ENCODE measurements at places on chromosomes 3 and 15.

DNA sequence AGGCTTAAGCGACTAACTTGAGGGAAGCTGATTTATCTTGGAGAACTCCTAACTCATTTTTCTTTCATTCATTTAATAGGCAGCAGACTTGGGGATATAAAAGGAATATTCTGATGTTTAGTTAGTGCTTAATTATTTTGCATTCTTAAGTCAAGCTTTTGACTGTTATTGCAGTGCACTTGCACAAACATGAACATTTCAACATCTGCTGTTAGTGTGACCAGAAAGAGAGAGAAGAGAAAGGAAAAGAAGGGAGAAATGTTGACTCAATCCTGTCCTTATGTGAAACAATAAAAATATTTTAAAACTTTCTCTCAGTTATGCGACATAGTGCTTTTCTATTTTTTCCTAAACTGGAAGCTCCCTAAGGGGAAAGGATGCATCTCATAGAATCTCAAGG lies 507.8 kb downstream of the LPP start:
- DNase-seq = no peak

DNA sequence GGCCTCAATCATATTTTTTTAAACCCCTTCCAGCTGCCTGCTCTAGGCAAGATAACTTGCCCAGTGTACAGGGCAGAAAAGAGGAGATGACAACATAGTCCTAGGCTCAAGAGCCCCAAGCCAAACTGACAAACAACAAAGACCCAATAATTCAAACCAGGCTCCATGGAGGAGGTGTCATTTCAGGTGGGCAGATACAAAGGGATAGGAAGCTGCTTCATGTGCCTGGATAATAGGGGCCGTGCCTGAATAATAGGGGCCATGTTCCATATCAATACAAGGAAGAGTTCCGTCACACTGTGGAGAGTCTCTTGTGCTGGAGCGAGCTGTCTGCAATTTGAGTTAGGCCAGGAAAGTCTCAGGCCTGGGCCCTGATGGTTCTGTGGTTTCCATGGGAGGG lies 35.4 kb upstream of the TRIM71 start:
- no peak for DNase-seq

DNA sequence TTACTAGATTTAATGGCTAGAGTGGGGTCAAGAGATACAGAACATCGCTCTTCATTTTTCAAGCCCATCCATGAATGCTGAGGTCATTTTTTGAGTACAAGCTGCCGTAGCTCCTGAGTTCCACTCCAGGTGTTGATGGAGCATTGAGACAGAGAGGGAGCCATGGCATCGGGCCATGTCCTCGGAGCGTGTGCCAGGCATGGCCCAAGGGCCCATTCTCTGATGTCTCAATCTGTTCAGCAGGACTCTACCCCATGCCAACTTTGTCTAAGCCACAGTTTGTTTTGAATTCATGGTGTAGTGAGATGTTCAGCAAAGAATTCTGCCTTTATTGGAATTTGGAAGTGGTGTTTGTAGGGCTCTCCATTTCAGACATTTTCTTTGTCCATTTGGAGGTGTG lies 110.5 kb upstream of the ADAMTS9 start:
- no peak for DNase-seq

GRCh38 chr15:29756358-29757267 lies 65.7 kb downstream of the TJP1 start:
- no peak for DNase-seq

GRCh38 chr3:71050538-71051258 lies 532.8 kb downstream of the FOXP1 start:
- DNase-seq = no peak

- DNase-seq = no peak
Observed at GRCh38 chr3:190339130-190339529, 16.9 kb upstream of the CLDN1 start.

GRCh38 chr15:78991879-78992278 lies 47.0 kb upstream of the CTSH start:
- no peak for DNase-seq

DNA sequence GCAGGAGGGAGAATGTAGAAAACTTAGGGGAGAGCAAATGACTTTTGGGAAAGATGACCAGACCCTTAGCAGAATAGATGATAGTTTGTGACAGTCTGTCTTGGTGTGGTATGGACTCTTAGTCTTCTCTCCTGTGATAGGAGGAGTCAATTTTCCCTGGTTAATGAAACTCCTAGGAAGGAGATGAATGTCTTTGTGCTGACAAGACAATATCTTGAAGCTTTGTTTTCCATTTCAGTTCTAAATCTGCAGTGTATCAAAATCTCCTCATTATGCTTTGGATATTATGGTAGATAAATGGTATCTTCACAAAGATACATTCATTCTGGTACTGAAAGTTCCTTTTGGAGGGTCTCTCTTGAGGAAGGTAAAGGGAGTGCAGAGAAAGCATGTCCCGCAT lies 77.8 kb upstream of the ZNF717 start:
- DNase-seq = no peak

GRCh38 chr15:83327041-83327440 lies 42.6 kb upstream of the BNC1 start:
- DNase-seq = no peak

GRCh38 chr3:31993843-31994242 lies 12.3 kb downstream of the ZNF860 start:
- DNase-seq = no peak

DNA sequence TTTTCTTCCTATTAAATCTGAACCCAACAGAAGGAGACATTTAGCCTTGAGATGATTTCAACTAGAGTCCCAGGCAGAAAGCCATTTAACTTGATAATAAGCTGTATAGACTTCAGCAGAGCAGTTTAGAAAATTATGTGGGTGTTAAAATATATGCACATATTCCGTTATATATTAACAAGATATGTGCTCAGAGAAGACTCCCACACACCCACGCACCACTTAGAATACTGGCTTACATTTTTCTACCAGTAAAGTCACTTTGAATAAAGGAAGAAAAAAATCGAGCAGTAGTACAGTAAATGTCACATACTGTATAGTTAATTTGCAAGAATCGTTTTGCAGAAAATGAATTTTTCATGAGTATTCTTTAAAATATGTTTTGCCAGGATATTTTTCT lies 599.3 kb downstream of the FGF12 start:
- DNase-seq = no peak

GRCh38 chr15:59998305-59998949 lies 5.7 kb upstream of the FOXB1 start:
- DNase-seq = no peak

- DNase-seq = no peak
Observed at GRCh38 chr3:3037156-3037555, 73.0 kb downstream of the IL5RA start.

Data from stimulated activated CD8-positive, alpha-beta memory T cell treated with anti-CD3 and anti-CD28 coated beads, Interleukin-15, amount 100 ng/mL, for 1 hour (primary cell).